ENCODE measurements at places on chromosomes 3 and 15.
A peak's percentile ranks its signal among the peaks of the same experiment; 100 is the strongest.

GRCh38 chr3:171604370-171604769 lies 144.2 kb upstream of the TNIK start:
- DNase-seq, result no peak

DNA sequence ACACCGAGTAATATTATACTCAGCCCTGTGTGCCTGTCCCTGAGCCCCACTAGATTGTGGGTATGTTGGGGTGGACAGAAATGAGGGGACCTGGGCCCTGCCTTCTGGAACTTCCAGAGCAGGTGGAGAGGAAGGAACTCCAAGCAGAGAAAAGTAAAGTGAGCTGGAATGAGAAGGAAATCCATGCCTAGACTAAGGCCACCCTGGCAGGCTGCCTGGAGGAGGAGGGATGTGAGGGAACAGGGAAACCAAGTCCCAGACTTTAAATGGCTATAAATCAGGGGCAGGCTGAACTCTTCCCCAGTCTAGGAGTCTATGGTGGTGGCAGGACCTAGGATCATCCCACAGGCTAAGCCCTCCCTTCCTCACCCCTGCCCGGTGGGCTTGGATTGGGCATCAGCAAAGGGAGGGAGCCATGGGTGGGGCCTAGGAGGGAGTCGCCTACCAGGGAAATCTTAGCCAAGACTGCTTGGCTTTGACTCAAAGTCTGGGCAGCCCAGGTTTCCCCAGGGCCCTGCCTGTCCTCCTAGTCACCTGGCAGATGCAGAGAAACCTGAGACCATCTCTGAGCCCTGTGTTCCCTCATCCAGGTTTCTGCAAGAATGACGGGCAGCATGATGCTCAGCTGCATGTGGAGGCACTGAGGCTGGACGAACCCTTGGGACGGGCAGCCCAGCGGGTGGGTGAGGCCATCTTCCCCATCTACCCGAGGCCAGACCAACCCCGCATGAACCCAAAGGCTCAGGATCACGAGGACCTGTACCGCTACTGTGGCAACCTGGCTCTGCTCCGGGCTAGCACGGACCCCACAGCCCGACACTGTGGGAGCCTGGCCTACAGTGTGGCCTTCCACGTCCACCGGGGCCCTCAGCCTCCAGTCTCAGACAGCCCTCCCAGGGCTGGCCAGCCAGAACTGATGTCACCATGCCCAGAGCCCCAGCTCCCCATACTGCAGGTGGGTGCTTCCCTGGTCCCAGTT lies 15.6 kb upstream of the STRA6 start:
- no peak for DNase-seq

DNA sequence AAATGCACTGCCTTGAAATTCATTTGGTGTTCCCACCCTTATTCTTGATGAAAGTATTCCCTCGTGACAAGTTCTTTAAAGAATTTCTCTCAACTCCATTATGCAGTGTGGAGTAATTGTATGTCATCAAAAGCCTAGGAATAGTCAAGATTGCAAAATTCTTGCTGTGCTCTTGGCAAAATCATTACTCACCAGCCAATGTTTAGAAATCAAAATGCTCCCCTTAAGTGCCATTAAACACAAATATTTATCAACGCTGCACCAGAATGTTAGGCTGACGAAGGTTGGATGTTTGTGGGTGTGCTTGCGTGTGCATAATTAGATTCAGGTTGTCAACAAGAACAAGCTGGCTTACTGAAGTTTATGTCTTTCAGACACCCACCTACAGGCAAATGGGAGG lies 40.5 kb downstream of the SST start:
- DNase-seq, result no peak

GRCh38 chr3:55654123-55654760 lies 167.1 kb upstream of the WNT5A start:
- no peak for DNase-seq

GRCh38 chr3:168024537-168024941 lies 71.2 kb downstream of the GOLIM4 start:
- DNase-seq, result no peak

GRCh38 chr15:47565949-47566348 lies 151.4 kb upstream of the SEMA6D start:
- no peak for DNase-seq

DNA sequence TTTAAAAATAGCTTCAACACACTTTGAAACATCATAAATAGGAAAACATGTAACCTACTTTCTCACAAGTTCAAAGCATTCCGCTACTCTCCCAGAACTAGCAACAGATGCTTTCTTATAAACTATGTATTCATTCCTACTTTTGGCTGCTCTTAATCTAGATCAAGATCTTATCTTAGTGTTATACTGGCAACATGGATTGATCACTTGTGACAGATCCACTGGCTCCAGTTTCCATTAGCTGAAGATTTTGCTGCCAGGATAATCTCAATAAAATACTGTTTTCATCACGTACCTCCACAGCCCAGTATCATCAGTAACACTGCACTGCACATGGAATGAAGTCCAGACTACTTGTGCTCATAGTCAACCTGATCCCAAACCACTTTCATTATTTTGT lies 491.7 kb upstream of the AGTR1 start:
- DNase-seq, result no peak

DNA sequence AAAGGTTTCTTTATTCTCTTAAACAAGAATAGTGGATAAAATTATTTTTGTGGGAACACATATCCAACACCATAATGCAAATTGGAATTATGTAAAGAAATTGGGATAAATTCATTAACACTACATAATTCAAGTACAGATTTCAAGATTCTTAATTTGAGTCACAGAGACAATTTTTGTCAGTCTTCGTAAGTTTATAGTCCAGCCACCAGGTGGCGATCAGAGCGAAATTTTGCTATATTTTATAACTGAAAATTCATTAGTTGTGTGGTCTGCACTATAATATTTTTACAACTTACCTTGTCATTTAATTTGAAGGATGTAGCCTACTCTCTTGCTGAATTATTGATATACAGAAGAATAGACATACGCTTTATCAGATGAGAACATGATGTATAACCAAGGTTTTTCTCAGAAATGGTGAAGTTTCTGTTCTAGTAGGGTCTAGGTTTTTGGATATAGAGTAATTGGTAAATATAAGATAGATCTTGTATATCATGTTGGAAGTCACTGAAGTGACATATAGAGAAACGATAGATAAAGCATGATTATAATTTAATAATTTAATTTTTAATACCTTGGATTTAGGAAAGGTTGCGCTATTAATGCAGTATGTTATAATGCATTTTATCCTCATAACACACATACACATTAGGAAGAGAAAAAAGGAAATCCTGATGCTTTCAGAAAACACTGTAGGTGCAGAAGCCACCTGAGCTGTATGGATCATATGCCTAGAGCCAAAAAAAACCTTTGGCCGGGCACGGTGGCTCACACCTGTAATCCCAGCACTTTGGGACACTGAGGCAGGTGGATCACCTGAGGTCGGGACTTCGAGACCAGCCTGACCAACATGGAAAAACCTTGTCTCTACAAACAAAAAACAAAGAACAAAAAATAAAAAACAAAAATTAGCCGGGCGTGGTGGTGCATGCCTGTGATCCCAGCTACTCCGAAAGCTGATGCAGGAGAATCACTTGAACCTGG lies 31.7 kb downstream of the PLSCR4 start:
- peak; percentile 0 for DNase-seq

GRCh38 chr3:38493031-38493430 lies 3.1 kb upstream of the EXOG start:
- DNase-seq, result no peak

- DNase-seq, result no peak
Observed at GRCh38 chr3:26114851-26115250, 325.0 kb downstream of the OXSM start.

DNA sequence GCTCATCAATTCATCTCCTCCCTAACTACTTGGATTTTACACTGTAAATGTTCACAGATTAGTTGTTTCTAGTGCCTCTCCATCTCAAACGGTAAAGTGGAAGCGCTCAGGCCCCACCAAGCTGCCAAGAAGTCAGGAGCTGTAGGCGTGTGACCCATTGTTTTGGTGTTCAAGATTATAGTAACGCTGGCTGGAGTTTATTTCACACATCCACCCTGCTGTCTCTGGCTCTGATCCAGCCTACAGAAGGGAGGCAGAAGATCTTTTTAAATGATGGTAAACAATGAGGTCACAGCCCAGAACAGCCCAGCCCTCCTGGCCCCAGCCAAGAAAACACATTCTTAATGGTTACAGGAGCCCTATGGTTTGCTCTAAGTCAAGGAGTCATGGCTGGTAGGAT lies 25.7 kb upstream of the GALNT15 start:
- DNase-seq, result no peak

DNA sequence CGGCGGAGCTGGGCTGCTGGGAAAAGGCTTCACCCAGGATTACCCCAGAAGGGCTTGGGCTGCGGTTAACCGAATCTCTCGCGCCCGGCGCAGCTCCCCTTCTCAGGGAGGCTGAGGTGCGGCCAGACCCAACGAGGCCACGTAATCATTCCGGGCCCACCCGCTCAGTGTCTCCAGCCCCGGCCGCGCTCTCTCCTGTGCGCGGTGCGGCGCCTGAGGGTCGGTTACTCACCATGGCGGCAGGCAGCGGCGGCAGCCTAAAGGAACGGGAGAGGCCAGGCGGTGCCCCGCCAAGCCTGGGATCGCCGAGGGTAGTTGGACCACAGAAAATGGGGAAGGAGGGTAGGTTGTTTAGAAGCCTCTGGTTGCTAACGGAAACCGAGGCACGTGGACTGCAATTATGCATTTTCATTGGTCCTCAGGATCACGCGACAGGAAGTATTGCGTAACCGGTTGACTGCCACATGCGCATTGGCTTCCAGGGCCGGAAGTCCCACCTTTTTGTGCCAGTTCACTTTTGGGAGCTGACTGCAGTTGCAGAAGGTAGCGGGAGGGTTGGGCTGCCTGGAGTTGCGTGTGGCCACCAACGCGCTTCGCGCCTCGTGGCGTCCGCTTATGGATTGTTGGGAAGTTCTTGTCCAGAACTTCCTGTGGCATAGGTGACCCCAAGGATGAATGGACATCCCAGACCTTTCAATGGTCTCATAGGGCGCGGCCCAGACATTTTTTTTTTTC lies at the start of gene LZTFL1:
LZTFL1 (minus strand) TSS at position 363 of the 735 bp plus-strand sequence; CDS start at position 235, 128 bp downstream.
- DNase-seq, result peak; percentile 88

All from stimulated activated CD8-positive, alpha-beta memory T cell treated with anti-CD3 and anti-CD28 coated beads, Interleukin-7, amount 100 ng/mL, for 4 hours (primary cell).